ENCODE measurements at places on chromosomes 1 and 21.
A peak's percentile ranks its signal among the peaks of the same experiment; 100 is the strongest.

GRCh38 chr1:182974506-182975191 lies 21.7 kb upstream of the SHCBP1L start:
- DNase-seq = no peak

DNA sequence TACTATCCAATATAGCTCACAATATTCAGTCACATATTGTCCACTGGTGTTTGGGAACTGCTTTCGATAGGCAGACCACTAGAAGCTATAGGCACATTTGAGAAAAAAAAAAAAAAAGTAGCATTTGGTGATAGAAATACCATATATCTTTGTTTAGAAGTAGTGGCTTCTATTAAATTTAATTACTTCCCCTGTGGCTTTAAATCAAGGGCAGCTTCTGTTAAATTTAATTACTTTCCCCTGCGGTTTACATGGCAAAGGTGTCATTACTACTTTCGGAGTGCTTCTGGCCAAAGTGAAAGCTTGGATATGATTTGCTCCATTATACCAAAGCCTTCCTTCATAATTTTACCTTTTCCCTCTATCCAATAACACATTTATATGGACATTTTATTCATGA lies 229.9 kb downstream of the TTLL7 start:
- DNase-seq = no peak

DNA sequence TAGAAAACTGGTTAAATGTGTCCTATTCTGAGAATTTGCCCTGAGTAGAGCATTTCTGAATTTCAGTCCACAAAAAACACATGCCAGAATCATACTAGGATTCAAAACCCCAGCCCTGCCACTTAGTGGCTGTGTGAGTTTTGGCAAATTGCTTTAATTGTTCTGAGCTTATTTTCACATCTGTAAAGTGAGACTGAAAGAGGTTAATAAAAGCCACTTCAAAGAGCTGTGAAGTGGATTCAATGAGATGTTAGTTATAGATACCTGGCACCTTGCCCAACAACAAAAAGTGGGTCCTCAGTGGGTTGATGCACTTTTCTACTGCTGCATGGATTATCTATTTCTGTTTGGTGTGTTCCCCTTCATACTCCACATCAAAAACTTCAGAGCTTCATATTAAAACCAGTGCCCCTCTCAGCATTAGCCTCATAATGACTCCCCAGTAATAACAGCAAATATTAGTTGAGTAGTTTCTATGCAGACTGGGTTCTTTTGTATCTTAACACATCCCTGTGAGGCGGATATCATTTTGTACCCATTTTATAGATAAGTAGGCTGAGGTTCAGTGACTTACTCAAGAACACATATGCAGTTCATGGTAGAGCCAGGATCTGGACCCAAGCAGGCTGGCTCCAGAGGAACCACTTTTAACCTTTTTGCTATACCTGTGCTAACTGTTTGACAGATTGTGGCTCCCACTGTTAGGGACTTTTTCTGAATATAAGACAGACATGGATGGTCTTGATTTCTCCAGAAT lies 14.2 kb upstream of the ADORA3 start:
- no peak for DNase-seq

DNA sequence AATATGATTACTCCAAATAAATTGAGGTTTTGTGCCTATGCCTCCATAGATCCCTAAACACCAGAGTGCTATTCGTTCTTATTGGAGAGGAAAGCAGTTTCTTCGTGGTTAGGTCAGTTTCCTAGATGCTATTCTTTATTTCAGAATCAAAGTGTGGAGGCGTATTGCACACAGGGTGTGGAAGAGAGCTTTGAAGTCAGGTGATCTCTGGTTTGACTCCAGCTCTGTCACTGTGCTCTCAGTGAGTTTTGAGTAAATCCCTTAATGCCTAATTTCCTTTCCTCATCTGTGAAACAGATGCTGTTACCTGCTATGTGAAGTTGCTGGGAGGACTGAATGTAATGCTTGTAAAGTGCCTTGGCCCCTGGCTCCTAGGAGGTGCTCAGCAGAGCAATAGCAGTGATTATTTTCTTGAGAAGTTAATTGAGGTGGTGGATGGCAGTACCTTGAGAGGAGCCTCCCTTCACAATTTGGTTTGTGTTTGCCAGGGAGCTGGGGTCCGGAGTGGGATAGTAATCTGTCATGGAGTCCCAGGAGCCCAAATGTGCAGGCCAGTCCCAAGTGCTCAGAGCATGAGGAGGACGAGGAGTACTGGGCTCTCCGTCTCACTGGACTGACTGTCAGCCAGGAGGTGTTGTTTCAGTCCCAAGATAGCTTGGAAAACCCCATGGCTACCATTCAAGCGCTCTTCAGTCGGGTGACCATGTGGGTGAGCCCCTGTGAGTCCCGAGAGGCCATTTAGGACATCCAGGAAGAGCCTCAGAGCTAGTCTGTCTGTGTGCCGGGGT lies 14.9 kb downstream of the NTPCR start:
- DNase-seq = no peak

GRCh38 chr1:26739329-26739914 lies 43.6 kb downstream of the ARID1A start:
- DNase-seq = no peak

DNA sequence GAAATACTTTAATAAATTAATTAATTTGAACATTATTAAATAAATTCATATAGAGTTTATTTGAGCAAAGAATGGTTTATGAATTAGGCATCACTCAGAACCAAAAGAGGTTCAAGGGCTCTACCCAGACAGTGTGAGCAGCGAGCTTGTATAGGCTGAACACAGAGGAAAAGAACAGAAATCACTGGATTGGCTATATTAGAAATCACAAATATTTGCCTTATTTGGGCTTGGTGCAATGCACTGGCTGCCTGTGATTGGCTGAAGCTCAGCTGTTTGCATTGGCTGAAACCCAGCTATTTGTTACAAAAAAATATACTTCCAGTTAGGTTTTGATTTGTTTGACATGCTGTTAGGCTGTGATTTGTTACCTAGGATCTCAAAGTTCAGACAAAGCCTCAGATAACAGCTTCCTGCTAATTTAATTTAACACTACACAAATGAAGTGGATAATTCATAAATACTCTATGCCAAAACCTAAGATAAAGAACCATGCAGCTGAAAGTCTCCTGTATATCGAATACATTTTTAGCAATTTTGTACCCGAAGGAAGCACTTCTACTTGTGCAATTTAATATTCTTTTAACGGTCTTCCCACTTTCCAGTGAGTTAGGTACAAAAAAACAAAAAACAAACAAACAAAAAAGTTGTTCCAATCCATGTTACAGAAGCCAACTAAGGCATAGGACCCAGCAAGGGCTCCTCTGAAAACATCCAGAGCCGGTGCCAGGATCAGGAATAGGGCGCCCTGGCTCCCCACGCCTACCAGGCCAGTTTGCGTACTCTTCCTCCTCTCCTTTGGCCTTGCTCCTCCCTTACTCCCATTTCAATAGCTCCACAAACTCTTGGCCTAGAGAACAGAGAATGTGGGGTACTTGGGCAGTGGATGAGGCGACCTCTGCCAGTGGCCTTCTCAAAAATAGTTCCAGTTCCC lies 179.1 kb downstream of the DUSP10 start:
- DNase-seq = no peak

DNA sequence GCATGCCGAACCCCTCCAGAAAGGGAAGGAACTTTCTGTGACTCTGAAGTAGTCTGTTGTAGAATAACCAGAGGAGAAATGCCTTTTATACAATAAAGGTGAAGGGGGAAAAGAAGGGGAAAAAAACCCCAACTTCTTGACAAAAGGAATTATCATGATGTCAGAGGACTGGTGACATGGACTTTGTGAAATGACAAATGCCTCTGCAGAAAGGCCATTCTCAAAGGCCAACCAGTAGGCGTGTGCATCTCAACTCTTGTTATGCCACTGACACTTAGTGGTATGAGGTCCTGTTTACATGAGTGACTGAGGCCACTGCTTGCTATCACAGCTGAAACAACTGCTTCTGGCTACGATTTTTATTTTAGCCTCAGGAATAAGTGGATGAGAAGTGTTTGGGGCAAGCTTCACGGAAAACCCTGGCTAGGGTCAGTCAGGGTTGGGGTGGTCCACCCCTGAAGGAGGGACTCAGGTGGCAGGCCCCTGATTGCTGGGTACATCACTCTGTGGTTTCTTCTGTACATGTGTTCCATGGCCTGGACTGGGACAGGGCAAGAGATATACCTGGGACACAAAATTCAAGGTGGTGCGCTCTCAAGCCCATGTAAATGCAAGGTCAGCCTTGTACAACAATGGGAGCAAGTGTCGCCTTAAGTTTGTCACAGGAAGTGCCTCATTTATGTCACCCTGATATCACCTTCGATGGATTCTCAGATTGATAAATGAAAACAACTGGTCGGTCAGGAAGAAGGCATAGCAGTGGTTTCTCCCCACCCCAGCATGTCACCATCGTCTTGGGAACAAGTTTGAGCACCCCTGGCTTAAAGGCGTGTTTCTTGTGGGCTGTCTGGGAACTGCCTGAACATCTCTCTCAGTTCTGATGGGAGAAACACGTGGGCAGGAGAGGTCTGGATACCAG lies 12.4 kb downstream of the RUNX1 start:
- no peak for DNase-seq

GRCh38 chr1:209260136-209260535 lies 323.4 kb upstream of the CAMK1G start:
- DNase-seq = no peak

GRCh38 chr1:167223144-167224103 lies 2.7 kb downstream of the POU2F1 start:
- DNase-seq = no peak

GRCh38 chr1:204883405-204883804 lies 12.7 kb downstream of the NFASC start:
- DNase-seq = no peak

GRCh38 chr1:24864370-24864777 lies 65.7 kb downstream of the RUNX3 start:
- no peak for DNase-seq

DNA sequence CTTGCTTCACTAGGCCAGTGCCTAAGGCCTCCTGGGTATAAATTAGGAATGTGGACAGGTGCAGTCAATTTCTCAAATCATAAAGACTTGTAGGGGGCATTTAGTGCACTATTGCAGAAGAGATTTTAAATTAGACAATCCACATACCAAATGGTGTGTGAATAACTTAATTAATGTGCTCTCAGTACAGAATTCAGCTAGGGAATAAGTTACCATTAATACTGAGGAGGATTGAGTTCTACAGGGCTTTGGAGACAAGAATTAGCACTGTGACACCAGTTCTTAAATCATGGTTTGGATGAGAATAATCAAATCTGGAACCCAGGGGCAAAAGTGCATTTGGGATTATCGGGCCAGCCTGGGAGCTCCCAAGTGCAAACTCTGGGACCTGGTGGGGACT lies 1.7 kb downstream of the SYPL2 start:
- no peak for DNase-seq

DNA sequence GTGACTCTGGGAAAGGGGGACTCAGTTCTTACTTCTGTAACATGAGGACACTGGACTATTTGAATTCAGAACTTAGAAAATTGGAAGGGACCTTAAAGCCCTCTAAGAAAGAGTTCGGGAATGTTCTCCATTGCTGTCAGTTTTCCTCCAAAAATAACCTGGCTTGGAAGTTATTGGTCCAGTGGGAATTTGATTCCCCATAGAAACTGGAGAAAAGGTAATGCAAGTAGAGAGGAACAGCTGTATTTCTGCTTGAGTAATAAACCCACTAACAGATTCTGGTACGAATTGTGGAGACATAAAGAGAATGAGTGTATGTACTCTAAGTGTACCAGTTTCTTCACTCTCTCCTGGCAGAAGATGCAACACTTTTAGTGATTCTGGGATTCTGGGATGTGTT lies 1.8 kb downstream of the ZBED6 start:
- DNase-seq = no peak

- no peak for DNase-seq
Observed at GRCh38 chr1:244256086-244256676, 195.5 kb downstream of the ADSS2 start.

DNA sequence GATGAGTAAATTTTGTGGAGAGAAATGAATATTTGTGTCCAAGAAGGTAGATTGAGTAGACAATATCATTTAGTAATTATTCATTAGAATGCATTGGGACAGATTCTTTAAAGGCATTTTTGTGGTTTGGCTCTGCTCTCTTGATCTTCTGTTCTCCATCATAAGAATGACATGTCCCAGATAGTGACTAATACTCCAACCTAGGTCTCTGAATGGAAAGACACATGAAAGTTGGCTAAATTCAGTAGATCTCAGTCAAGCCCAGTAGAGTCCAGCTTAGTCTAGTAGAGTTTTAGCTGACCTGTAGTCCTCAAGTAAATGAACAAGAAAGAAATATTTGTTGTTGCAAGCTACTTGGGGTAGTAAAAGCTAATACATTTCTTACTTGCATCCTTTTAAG lies 61.8 kb upstream of the DNAH14 start:
- no peak for DNase-seq

DNA sequence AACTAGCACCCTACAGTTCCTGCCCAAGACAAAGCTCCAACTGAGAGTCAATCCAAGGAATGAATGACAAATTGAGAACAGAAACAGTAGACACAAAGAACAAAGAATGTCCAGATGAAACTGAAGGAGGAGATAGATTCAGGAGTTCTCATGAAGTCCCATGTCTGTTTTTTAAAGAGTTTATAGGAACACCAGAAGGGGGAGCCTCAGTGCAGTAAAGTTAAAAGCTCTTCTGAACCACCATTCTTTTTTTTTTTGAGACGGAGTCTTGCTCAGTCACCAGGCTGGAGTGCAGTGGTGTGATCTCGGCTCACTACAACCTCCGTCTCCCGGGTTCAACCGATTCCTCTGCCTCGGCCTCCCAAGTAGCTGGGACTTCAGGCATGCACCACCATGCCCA lies 323.6 kb downstream of the MRPL39 start:
- DNase-seq = peak; percentile 39

DNA sequence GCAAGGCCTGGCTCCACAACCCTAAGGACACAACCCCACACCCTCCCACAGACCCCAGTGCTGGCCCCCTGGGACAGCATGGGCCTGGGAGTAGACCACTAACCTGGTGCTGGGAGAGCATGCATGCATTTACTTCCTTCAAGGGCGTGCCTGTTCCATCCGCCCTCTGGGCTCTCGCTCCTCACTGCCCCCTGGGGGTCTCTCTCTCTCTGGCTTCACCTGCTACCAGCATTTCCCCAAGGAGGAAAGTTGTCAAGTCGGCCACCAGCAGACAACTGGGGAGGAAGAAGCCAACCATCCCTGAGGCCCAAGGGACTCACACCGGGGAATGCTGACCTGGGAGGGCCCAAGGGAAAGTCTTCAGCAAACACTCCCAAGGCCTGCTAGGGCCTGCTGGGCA lies 6.5 kb downstream of the LRP8 start:
- DNase-seq = no peak

GRCh38 chr1:225747566-225747965 lies 30.1 kb upstream of the SRP9 start:
- no peak for DNase-seq

- DNase-seq = no peak
Observed at GRCh38 chr1:174815474-174815908, 184.3 kb upstream of the CACYBP start.

- DNase-seq = no peak
Observed at GRCh38 chr1:53321776-53322602, 5.9 kb downstream of the LRP8 start.
